Activated CD4-positive, CD25-positive, alpha-beta regulatory T cell (primary cell): ENCODE measurements at places on chromosomes 3 and 15.

DNA sequence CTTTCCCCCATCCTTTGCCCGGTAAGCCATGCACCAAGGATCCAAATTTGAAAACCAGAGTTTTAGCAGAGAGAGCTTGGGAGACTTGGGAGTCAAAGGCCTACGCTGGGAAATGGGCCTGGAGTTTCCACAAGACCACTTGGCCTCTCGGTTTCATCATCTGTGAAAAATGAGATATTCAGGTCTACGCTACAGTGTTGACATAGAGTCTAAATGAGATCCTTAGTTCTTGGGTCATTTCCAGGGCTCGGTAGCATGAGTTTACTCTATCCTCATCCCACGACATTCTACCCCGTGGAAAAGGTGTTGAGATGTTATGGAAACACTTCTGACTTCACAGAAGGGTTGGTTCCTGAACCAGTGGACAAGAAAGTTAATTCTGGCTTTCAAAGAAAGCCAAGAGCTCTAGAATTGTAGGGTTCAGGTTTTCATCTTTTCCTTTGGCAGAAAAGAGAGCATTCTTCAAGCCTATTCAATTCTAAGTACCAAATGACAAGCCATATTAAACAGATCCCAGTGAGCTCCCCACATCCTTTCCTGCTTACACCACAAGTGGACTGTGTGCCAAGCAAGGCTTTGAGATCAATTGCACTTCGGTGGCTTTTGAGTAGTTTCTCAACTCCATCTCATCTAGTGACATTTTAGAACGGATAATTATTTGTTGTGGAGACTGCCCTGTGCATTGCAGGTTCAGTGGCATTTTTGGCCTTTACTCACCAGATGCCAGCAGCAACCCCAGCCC, 219.7 kb downstream of the SLCO3A1 start:
- no peak for DNase-seq

DNA sequence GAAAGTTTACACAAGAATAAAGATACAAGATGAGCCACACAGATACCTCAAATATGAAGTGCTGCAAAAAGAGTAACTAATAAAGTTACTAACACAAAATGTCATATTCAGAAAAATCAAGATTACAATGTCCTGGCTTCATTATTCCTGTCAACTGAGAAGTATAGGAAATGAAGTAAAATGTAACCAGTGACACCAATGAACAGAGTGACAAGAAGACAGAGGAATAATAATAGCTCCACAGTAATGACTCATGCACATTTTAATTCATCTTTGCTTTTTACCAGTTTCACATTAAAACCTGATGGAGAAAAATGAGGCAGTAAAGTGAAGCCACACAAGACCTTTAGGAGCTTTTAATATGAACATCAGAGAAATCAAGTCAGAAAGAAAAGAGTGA, 214.1 kb downstream of the ZBBX start:
- no peak for DNase-seq

GRCh38 chr3:5663601-5664000, 476.1 kb downstream of the EDEM1 start:
- no peak for DNase-seq

- DNase-seq = no peak
These were observed 116.9 kb upstream of the FOXB1 start for GRCh38 chr15:59887211-59887610.

DNA sequence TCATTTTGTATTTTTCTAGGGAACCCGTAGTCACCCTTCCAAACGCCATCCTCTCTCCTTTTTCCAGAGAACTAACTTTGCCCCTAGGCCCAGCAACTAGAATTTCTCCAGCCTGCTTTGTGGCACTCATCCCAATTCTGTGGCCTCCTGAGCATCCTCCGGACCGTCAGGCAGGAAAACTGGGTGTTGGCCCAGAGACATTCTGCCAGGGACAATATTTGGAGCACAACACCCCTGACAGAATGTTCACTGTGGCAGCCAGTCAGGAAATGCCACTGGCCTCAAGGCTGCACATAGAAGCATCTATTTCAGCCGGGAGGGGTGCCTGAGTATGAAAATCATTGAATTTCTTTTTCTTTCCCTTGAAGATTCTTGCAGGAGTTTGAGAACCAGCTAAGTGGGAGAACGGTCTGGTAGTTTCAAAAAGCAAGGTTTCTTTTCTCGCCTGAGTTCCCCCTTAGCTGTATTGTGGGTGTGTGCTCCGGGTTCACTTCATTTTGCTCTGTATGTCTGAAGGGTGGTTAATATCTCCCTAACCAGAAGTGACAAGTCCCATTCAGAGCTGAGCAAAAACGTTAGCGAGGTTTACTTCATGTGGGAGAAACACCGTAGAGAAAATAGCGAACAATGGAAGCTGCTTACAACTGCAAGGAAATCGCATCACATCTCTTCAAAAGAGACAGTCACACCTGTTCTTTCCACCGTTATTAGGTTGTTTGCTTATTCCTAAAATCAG, 108.1 kb upstream of the TPM1 start:
- DNase-seq = no peak

DNA sequence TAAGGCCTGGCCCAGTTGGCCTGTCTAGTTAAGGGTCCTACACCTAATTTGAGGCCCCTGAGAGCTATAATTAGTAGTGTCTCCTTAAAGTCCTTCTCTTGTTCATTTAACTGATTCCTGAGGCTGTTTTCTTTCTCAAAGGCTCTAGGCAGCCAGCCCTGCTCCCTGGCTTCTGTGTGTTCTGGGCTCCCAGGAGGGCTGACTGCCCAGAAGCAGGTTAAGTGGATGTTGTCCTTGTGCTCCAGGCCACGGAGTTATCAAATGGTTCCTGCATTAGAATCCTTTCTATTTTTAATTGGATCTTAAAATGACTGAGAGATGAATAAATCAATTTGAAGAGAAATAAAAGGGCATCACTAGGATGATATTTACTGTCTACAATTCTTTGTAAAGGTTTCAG, 140.0 kb downstream of the SNRK start:
- DNase-seq = no peak

DNA sequence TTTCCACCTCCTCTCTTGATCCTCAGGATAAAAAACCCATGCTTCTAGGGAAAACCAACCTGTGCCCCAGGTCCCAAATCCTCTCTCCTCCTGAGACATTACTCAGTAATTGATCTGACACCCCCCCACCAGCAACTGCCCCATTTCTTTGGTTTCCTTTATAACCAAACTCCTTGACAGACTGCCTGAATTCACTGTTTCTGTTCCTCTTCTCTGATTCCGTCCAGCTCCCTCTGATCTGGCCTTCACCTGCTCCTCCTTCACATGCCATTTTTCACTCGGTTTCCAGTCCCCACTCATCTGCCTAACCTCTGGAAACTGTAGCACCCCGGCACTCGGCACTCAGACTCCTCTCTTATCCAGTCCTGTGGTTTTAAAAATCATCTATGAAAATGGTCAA, 2.1 kb downstream of the CCDC51 start:
- no peak for DNase-seq

- DNase-seq = no peak
These were observed 130.9 kb upstream of the CTDSPL start for GRCh38 chr3:37730825-37731224.
